Adrenal gland (tissue), 19 donors: ENCODE measurements at places on chromosomes 7 and 10. TPM values are rescaled to one million over a fixed set of nuclear protein-coding genes. Genes with fewer than 3 reads are reported as not detected.

The SORBS1 gene
- 17.3 TPM for total RNA-seq

The ASAH2 gene
- total RNA-seq, result 4.2 TPM

The GNGT1 gene
- not detected for total RNA-seq

The UCN3 gene
- not detected for total RNA-seq

The CHST15 gene
- 51.7 TPM for total RNA-seq

The DOCK4 gene
- 14.6 TPM for total RNA-seq

The SLC26A5 gene
- total RNA-seq, result not detected

The UROS gene
- 41.1 TPM for total RNA-seq

The SERPINE1 gene
- 18.8 TPM for total RNA-seq

The FAM241B gene
- 1.9 TPM for total RNA-seq

The FLNC gene
- 1.0 TPM for total RNA-seq
